ENCODE measurements at places on chromosomes 1 and 21.

GRCh38 chr1:234727018-234727940 lies 117.3 kb upstream of the IRF2BP2 start:
- no peak for DNase-seq

GRCh38 chr1:40915581-40915980 lies 53.4 kb upstream of the CITED4 start:
- DNase-seq = no peak

DNA sequence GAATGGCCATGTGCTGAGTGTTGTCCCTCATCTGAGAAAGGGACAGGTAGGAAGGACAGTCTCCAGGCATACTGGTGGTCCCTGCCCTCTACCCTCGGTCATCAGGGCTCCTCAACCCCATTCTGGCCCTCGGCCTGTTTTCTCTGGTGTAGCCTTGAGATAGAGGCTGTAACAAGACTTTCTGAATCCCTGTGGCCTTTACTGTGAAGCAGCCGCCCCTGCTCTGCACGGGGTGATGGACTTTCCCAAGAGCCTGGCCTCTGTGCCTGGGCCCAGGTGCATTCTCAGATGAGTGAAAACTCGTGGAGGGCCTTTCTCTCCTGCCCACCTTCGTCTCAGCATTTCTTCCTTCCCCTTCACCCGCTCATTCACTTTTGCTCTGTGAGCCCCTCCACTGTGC lies 3.0 kb upstream of the CASQ1 start:
- no peak for DNase-seq

- DNase-seq = no peak
Observed at GRCh38 chr1:154434346-154435085, 29.4 kb downstream of the IL6R start.

DNA sequence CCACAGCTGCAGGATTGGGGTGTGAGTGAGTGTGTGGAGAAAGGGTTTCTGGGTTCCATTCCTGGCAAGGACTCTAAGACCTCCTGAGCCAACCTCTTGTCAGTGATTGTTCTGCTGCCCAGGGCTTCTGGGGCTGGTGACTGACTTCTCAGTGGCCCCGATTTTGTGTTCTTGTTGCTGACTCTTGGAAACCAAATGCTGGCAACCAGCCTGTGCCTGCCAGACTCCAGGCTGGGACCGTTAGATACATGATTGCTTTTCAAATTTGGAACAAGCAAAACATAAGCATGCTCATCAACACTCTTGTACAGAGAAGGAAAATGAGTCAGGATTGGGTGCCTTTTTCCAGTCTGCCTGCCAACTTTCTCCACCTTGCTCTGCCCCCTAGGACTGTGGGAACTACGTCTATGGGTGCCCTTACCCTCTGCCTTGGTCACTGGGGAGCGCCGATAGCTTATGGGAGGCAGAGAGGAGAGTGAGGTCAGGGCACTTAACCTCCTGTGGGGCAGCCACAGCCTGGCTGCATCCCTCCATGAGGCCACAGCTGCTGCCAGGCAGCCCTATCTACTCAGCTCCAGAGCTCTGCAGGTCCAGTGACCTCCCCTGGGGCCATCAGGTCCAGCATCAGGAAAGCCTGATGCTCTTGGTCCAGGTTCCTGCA lies 39.3 kb upstream of the EPS8L3 start:
- DNase-seq = no peak

GRCh38 chr1:41340655-41341364 lies 20.4 kb upstream of the FOXO6 start:
- DNase-seq = no peak

DNA sequence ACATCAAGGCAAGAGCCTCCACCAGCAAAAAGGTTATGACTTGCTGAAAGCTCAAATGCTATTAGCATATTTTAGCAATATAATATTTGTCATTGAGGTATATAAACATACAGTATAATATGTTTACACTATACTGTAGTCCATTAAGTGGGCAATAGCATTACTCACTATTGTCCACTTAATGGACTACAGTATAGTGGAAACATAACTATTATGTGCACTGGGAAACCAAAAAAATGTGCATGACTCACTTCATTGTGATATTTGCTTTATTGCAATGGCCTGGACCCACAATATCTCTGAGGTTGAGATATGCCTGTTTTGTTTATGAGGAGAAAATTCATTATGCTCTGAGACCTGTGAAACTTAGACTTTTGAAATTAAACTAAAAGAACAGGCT lies 300.0 kb downstream of the BARHL2 start:
- DNase-seq = no peak

DNA sequence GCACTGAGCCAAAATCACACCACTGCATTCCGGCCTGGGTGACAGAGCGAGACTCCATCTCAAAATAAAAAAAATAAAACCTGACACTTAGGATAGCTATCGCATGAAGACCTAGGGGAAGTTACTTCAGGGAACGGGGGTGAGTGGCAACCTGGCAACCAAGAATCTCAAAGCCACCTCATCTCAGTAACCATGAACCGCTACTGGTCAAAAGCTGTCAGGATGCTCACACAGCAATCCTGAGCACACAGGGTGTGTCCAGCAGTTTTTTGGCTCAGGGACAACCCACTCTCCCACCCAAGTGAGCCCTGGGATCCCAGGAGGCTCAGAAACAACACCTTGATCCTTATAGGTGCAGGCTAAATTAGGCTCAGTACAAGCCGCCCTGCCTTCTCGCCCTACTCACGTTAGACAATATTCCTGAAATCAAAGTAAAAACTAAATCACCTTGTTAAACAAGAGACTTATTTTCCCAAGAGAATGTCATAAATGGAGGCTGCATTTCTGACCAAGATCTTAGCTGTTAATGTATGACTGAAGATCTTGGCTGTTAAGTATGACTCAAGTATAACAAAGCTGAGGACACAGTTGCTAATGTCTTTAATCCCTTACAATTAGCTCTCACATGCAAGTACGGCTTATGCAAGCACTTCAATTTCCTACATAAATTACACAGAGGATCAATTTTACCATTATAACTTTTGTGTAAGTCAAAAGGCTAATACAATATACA lies 48.3 kb upstream of the NADK start:
- DNase-seq = no peak

- DNase-seq = no peak
Observed at GRCh38 chr21:39009587-39010225, 173.5 kb downstream of the PSMG1 start.

GRCh38 chr1:52164604-52165003 lies 22.7 kb downstream of the ZFYVE9 start:
- no peak for DNase-seq

- no peak for DNase-seq
Observed at GRCh38 chr1:176789571-176790090, 326.7 kb downstream of the PAPPA2 start.

- peak; percentile 66 for DNase-seq
Observed at GRCh38 chr1:223845037-223845809, 524 bp downstream of the TP53BP2 start.

DNA sequence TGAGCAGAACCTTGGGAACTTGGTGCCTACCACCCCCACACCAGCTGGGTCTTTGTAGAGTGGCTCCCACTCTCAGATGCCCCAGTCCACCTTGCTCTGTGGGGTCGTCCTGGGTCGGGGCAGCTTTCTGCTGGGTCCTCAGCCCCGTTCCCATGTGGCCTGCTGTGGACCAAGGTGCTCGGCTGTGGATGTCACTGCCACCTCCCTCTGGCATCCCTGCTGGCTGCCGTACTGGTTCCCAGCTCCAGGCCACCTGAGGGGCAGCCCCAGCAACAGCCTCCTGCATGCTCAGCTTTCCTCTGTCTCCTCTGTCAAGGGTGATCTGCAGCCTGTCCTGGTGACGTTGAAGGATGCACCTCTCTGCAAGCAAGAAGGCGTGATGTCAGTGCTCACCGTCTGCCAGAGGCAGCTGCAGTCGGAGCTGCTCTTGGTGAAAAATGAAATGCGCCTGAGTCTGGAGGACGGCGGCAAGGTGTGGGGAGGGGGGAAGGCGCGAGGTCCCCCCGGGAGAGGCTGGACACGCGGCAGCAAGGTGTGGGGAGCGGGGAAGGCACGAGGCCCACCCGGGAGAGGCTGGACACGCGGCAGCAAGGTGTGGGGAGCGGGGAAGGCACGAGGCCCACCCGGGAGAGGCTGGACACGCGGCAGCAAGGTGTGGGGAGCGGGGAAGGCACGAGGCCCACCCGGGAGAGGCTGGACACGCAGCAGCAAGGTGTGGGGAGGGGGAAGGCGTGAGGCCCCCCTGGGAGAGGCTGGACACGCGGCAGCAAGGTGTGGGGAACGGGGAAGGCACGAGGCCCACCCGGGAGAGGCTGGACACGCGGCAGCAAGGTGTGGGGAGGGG lies 45.9 kb upstream of the DIP2A start:
- DNase-seq = no peak

DNA sequence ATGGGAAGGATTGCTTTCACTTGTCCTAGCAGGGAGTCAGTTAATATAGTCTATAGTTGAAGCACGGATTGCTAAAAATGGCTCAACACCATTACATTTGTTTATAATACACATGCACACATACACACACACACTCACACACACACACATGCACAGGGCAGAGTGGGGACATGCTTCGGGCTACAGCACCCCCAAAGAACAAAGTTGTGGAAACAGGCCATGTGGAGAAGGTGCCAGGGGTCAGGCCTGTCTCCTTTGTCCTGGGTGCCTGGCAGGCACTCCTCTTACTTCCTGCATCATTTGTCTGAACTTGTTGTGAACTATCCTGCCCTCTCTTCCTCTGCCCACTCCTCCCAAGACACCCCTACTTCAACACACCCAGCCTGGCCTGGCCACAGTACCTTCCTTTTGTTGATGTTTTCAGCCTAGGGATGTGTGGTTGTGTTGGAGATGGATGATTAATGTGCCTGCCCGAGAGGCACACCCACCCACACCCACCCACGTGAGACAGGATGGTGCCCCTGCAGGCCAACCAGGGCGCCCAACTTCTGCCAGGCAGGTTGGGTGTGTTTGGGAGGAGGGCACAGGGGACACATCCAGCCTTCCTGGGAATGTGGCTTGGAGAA lies 17.5 kb downstream of the RASSF5 start:
- no peak for DNase-seq

DNA sequence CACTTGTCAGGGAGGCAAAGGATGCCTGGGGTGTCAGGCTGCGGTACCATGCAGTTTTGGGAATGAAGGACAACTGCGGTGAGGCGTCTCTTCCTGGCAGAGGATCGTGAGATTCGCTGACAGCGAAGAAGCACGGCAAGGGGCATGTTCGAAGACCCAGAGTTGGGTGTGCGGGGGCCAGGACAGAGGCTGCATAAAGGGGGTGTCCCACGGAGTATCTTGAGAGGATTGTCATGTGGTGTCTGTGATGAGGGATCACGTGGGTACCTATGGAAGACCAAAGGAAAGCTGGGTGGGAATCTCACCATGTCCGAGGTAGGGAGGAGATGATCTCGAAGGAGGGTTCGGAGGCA lies 372 bp downstream of the SLC25A44 start:
- DNase-seq = no peak

DNA sequence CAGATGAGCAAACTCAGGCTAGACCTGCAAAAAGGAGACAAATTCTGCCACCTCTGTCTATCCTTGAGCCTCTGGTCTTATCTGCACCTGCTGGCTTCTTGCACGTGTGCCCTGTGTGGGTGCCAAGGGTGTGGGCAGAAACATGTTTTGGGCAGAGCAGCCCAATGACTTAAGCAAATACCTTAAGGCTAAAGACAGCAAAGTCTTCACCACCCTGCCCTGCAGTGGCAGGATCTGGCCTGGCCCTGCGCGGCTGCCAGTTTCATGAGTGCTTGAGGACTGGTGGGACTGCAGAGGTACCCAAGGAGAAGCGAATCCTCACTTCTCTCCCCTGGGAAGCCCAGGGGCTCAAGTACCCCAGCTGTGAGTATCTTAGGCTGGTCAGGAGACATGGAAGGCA lies 3.8 kb upstream of the SLC26A9 start:
- DNase-seq = no peak

DNA sequence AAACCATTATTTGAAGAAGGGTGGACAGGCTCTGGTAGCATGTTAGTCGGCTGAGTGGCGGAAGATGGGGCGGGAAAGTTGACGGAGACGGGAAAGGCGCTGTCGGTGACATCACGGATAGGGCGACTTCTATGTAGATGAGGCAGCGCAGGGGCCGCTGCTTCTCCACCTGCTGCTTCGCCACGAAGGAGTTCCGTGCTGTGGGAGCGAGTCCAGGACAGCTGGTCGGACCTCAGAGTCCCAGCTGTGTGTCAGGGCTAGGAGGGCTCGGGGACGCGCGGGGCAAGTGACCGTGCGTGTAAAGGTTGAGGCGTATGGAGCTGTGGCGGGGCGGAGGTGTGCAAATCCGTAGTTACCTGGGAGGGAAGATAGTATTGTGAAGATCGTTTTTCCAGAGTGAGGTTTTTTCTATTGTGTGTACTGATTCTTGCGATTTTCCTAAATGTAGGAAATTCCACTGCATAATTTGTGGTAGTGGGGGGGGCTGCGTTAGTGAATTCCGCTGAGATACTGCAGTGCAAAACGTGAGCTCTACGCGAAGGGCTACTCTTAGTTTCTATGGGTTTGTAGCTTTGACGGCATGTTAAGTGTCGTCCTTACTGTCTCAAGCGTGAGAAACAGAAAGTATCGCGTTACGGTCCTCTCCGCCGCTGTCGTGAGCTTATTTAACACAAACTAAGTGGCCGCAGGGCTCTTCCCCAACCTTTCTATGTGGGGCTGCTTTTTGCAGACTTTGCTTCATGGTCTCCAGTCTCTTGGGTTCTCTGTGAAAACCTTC lies 111.2 kb upstream of the NBPF11 start:
- DNase-seq = peak; percentile 82

- no peak for DNase-seq
Observed at GRCh38 chr1:17635811-17636210, 96.3 kb downstream of the ARHGEF10L start.

DNA sequence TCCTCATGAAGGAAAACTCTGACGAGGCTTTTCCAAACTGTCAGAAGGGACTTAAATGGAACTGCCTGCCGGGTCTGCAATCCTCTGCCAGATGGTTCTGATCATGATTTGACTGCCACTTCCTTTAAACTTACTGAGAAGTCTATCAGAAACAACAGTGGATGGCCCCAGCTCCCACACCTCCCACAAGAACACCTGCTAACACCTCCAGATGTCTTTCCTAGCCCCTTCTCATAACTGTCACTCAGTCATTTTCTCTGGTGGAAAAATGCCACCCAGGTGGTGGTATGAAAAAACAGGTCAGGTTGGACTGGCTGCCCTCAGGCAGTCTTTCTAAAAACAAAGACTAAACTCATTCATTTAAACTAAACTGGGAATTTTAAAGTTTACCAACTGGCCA lies 66.7 kb upstream of the ABCD3 start:
- no peak for DNase-seq

GRCh38 chr1:226624526-226624925 lies 76.0 kb downstream of the STUM start:
- no peak for DNase-seq

- DNase-seq = no peak
Observed at GRCh38 chr1:84773195-84773594, 82.9 kb upstream of the SSX2IP start.

GRCh38 chr21:37658817-37659458 lies 257.3 kb downstream of the KCNJ6 start:
- peak; percentile 31 for DNase-seq

GRCh38 chr1:244846653-244847052 lies 11.2 kb downstream of the COX20 start:
- no peak for DNase-seq

GRCh38 chr1:156342166-156342955 lies 4.0 kb downstream of the TSACC start:
- no peak for DNase-seq

GRCh38 chr1:111290104-111290503 lies 547 bp upstream of the CHIA start:
- no peak for DNase-seq

- no peak for DNase-seq
Observed at GRCh38 chr1:185358957-185359356, 41.9 kb upstream of the IVNS1ABP start.

- DNase-seq = peak; percentile 95
Observed at GRCh38 chr1:47313915-47314664, at the start of gene STIL. Gene STIL (minus strand): TSS chr1:47314147. CDS start chr1:47310319, 3,828 bp downstream.

- no peak for DNase-seq
Observed at GRCh38 chr21:44761747-44762208, 39.8 kb downstream of the UBE2G2 start.

All from left renal cortex interstitium (tissue), 4 donors.